Articular chondrocyte of knee joint (primary cell): ENCODE measurements at places on chromosomes 4 and X. TPM values are rescaled to one million over a fixed set of nuclear protein-coding genes. Genes with fewer than 3 reads are reported as not detected.

Gene SPANXC
- not detected in 2 replicates for total RNA-seq

Gene BTC
- 1.8 and 2.8 TPM in 2 replicates for total RNA-seq

Gene FHDC1
- total RNA-seq: 0.76 and 0.91 TPM in 2 replicates

Gene VCX
- total RNA-seq: not detected in 2 replicates

Gene TBC1D8B
- 17.1 and 17.9 TPM in 2 replicates for total RNA-seq

Gene CLDN22
- not detected in 2 replicates for total RNA-seq

Gene GYPE
- 1.6 and 2.1 TPM in 2 replicates for total RNA-seq

Gene GSPT2
- 8.6 and 11.8 TPM in 2 replicates for total RNA-seq

Gene NXF2B
- total RNA-seq: not detected in 2 replicates

Gene CYBB
- not detected in 2 replicates for total RNA-seq

Gene PRAF2
- 11.7 and 14.0 TPM in 2 replicates for total RNA-seq

Gene HPGDS
- total RNA-seq: not detected in 2 replicates
